CD4-positive, alpha-beta T cell treated with Interleukin-15 for 4 hours (primary cell): ENCODE measurements at places on chromosomes 16 and 17.

GRCh38 chr16:52843381-52843780, 209.3 kb downstream of the CHD9NB start:
- no peak for DNase-seq

DNA sequence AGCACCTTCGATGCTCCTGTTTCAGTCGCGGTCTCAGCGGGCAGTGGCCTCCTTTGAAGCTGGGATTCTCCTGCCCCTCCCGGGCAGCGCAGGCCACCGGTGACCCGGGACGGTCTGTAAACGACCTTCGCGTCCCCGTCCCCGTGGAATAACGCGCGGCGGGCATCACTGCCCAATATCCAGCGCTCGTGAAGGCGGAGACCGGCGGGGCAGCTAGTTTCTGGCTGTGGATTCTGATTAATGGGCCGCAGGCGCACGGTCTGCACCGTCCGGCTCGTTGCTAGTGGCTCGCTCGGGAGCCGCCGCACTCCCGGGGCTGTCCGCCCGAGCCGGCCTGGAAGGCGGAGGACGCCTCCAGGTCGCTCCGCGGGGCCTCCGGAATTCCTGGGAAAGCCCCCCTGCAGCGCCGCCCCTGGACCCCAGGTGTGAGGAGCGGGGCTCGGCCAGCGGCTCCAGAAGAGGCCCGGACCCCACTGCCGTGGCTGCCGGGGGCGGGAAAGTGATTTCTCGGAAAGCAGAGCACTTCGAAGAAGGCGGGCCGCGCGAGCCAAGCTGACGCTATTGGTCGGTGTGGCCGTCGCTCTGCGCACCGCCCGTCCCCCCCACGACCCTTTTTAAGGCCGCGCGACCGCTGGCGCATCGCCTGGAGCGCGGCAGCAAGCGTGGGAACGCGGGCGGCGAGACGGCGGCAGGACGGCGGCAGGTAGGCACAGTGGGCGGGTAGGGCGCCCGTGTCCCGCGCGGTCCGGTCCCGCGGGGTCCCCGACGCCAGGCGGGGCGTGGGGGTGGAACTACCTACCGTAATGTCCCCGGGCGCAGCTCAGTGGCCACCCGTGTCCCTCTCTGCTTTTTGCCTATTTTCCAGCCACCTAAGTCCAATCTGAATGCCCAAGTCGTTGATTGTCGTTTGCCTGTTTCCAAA, at the start of gene IRF8:
TSS of gene IRF8 (plus strand) at position 642 of the 922 bp plus-strand sequence. CDS start 3,854 bp downstream, outside the sequence.
- DNase-seq: peak; percentile 69

- no peak for DNase-seq
These were observed 12.7 kb upstream of the N4BP1 start for GRCh38 chr16:48622456-48623303.

GRCh38 chr16:56852401-56852730, 12.6 kb upstream of the SLC12A3 start:
- no peak for DNase-seq

GRCh38 chr16:23394141-23394831, 58.7 kb downstream of the COG7 start:
- no peak for DNase-seq

DNA sequence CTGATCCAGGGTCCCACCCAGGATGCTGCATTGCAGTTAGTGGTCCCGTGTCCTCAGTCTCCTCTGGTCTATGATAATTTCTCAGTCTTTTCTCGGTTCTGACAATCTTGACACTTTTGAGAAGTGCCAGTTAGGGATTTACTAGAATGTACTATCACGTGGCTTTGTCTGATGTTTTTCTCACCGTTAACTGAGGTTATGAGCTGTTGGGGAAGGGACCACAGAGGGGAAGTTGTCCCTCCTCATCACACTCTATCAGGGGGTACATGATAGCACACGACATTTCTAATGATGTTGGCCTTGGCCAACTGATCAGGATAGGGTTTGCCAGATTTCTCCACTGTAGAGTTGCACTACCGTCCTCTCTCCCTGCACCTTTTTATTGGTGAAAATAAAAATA, 250.9 kb upstream of the SDK2 start:
- no peak for DNase-seq

- no peak for DNase-seq
These were observed 950.2 kb downstream of the CDH11 start for GRCh38 chr16:64171632-64172031.

GRCh38 chr16:1180549-1181403, 27.9 kb downstream of the CACNA1H start:
- DNase-seq: no peak

- DNase-seq: no peak
These were observed 1.6 kb downstream of the AMFR start for GRCh38 chr16:56423584-56424403.
